Muscle of back (tissue), 13 donors: ENCODE measurements at places on chromosomes 1 and 21. TPM values are rescaled to one million over a fixed set of nuclear protein-coding genes. Genes with fewer than 3 reads are reported as not detected.
A peak's percentile ranks its signal among the peaks of the same experiment; 100 is the strongest.

Gene RGS13
- polyA plus RNA-seq = 0.35 TPM

DNA sequence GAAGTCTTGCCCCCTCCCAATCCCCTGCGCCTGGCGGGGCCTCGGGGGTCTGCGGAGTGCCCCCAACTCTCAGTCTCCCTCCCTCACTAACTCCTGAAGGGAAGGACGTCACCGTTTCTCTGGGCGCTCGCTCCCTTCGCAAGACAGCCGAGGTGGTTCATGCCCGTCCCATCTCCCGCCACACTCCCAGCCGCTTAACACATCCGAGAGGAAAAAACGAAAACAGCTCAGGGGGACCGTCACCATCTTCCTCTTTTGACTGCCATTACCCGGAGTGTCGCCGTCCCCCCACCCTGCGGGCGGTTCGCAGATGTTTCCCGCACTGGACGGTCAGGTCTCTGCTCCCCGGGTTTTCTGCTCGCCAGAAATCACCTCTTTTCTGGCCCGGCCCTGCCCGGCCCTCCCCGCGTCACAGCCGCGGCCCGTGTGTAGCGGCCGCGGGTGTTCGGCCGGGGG lies 532 bp downstream of the ERO1B start:
- peak; percentile 48 for DNase-seq

Gene PRKAA2
- 43.1 TPM for polyA plus RNA-seq

Gene OR2L13
- not detected for polyA plus RNA-seq

GRCh38 chr1:103525114-103525606 lies 339 bp upstream of the RNPC3 start:
- peak; percentile 32 for DNase-seq
